Activated CD4-positive, alpha-beta T cell treated with anti-CD3 and anti-CD28 coated beads for 36 hours (primary cell): ENCODE measurements at places on chromosomes 1 and 21. TPM values are rescaled to one million over a fixed set of nuclear protein-coding genes. Genes with fewer than 3 reads are reported as not detected.

Gene RHEX
- total RNA-seq, result not detected

Gene TTC34
- total RNA-seq, result 1.3 TPM

Gene U2AF1
- total RNA-seq, result 199 TPM

Gene SMCP
- not detected for total RNA-seq

Gene S100A1
- not detected for total RNA-seq

Gene YY1AP1
- 76.0 TPM for total RNA-seq

Gene CASQ1
- not detected for total RNA-seq

Gene SYNC
- total RNA-seq, result not detected

Gene VCAM1
- total RNA-seq, result not detected
